ENCODE measurements at places on chromosomes 3 and 15. TPM values are rescaled to one million over a fixed set of nuclear protein-coding genes. Genes with fewer than 3 reads are reported as not detected.
A peak's percentile ranks its signal among the peaks of the same experiment; 100 is the strongest.

DNA sequence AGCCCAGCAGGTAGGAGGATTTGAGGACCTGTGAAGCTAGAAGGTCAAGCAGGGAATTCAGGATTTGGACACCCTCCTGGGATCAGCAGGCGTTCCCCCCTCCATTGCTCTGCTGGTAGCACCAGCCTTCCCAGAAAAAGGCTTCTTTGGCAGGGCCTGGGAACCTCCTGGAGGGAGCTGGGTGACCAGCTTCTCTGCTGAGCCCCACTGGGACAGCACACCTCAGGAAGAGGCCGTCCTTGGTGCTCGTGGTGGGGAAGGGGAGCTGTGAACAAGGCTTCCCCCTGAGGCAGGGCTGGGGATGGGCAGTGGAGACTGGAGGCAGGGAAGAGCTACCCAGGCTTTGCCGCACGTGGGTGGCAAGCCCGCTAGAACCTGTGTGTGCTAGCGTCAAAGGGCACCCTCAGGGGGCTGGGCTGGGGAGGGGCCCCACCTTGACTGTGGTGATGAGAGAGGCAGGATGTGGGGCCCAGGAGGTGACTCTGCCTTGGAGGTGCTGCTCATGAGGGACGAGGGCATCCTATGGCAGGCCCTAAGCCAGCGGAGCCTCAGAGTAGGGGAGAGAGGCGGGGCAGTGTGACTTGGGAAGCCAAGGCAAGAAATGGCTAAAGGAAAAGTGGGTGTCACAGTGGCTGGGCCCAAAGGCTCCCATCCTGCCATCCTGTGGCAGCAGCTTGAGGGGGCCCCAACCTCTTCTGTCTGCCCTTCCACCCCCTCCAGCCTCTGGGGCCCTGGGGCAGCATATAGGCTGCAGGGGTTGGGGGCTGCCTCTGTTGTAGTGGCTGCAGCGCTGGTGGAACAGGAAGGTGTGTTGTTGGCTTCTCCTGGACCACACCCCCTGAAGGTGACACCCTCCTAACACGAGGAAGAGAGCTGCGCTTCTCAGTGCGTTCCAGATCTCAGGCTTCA is 20.7 kb downstream of the KLF13 start:
- H3K27ac ChIP-seq, result peak overlapping the region; percentile 96
- peaks cover 26% of the 10 kb centered on the region for H3K36me3 ChIP-seq
- H3K27me3 ChIP-seq, result no peaks in the 10 kb centered on the region
- no peak for DNase-seq
- H3K4me3 ChIP-seq, result peak overlapping the region; percentile 80

HACD3 gene
- 30.2 TPM for total RNA-seq

DNA sequence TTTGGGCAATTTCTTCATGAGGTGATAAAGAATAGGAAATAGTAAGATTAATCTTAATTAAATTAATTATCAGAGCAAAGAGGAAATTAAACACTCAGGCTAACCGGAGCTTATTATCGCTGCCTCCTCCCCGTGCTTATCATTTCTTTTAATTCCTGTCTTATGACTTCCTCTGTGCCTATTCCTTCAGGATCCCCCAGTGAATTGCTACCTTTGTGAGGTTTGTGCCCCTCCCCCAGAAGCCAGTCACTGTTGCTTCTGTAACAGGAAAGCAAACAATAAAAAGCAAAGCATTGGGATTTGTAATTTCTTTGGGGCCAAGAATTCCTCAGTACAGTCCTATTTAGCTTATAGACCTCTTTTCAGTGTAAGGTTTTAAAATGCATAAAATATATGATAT is 164.5 kb downstream of the CADPS start:
- no peaks in the 10 kb centered on the region for H3K36me3 ChIP-seq
- H3K4me3 ChIP-seq, result no peak overlapping the region

- peaks cover 1% of the 10 kb centered on the region for H3K36me3 ChIP-seq
- DNase-seq, result no peak
- H3K27me3 ChIP-seq, result no peaks in the 10 kb centered on the region
These were observed 41.0 kb downstream of the ABHD2 start for GRCh38 chr15:89129123-89129815.

DNA sequence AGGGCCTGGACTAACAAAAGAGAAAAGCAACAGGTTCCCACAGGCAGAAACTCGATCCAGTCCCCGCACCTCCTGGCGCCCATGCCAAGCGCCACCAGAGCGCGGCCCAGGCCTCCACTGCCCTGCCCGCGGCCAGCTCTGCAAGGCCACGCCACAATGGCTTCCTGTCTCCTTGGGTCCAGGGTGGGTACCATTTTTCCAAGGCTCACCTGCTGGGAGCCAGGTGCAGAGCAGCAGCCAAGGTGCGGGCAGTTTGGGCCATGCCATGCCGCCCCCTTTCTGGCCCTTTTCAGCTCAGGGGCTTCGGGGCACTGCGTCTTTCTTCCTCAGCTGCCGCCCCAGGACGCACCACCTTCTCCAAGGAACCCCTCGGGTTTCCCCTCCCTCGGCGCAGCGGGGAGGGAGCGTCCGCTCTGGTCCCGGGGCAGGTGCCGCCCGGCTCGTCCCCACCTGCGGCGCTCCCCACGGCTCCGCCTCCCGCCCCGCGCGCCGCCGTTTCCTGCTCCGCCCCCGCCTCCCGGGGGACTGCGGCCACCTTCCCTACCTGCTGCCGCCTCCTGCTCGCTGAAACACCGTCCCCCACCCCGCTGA is at the start of gene ILDR1:
ILDR1 (minus strand) TSS at position 437 of the 591 bp plus-strand sequence; CDS start at position 267, 170 bp downstream.
- H3K4me1 ChIP-seq, result peaks cover 49% of the 10 kb centered on the region
- no peaks in the 10 kb centered on the region for H3K36me3 ChIP-seq
- H3K4me3 ChIP-seq, result peak within 1 kb of the TSS; percentile 72
- H3K27ac ChIP-seq, result peak within 1 kb of the TSS; percentile 65

Measured in GM12878 (cell line).